ENCODE measurements at places on chromosomes 5 and 9.

DNA sequence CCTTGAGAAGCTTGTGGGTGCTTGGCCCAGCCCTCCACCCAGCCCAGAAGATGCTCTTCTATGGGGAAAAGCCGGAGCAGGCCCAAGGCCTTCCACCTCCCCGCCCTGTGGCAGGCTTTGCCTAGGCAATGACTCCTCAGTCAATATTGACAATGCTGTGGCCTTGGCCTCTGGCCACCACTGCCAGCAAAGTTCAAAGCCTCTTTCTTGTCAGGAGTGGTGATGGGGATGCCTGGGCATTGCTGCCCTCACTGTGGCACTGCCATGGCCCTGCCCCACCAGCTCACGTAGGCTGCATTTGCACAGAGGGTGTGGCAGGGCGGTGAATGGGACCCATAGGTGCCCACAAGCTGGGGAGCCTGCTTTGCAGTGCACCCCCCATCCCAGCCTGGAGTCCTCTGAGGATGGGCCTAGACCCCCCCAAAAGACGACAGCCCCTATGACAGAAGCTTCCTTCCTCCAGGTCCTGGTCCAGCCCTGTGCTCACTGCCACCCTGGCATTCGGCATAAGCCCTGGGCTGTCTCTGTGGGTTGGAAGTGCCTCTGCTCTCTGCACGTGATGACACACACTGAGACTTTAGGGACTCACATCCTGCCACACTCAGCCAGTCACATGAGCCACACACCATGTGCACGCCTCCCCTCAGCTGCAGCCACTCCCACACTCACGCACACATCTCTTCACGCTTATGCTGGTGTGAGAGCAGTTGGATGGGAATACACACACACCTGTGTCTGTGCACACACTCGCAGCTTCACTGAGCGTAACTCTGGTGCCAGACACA, 31.1 kb downstream of the MORN5 start:
- DNase-seq, result no peak

DNA sequence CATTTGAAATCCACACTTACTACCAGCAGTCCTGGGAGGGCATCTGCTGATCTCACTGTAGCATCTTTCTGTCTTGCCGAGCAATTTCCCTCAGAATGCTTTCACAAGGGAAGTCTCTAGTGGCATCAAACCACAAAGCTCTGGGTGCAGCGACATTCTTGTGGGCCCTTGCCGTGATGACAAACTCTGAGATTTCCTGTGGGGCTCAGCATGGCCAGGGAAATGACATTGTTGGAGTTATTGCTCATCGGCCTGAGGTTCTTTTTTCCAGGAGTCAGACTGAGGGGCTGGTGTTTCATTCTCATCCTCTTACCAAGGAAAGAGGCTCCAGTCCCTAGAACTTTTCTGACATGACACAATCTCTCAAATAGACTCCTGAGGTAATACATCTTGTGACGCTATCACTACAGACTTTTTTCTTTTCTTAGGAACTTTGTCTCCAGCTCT, 51.4 kb downstream of the PFDN1 start:
- DNase-seq, result peak; percentile 85

GRCh38 chr9:137139468-137140150, 655 bp downstream of the GRIN1 start:
- DNase-seq, result no peak

DNA sequence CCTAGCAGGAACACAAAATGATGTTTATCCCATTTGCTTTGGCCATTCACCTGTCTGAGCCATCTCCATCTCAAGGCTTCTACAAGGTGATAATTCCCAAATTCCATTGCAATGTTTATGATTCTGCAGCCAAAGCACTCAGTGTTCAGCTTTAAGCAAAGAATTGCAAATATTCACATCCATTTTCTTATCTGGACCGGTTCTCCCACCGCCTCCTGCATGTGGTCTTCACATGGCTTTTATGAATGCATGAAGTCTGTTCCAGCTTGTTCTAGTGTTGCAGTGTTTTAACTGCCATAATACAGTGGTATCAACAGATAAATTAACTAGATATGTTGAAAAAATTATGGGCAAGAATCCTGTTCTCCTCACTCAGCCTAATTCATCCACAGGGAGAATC, 443.0 kb upstream of the KLF4 start:
- DNase-seq, result no peak

DNA sequence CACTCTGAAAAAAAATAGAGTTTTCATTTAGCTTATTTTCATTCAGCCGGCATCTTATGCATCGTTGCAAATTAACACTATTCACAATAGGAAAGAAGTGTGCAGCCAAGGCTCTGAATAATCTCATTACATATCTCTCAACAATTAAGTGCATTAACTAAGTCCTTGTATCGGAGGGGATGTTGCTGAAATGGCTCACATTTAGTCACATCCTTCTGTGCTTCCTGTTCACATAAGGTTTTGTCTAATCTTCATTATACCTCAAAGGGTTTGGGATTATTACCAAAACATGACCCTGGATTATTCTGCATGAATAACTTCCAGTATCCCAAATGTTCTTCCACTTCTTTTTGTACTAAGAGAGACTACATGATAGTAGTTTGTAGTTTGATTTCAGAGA, 278.0 kb upstream of the GRIA1 start:
- no peak for DNase-seq

GRCh38 chr5:132747616-132748440, 602 bp downstream of the CCNI2 start:
- DNase-seq, result no peak

GRCh38 chr5:141623186-141623585, 4.4 kb upstream of the DIAPH1 start:
- no peak for DNase-seq

DNA sequence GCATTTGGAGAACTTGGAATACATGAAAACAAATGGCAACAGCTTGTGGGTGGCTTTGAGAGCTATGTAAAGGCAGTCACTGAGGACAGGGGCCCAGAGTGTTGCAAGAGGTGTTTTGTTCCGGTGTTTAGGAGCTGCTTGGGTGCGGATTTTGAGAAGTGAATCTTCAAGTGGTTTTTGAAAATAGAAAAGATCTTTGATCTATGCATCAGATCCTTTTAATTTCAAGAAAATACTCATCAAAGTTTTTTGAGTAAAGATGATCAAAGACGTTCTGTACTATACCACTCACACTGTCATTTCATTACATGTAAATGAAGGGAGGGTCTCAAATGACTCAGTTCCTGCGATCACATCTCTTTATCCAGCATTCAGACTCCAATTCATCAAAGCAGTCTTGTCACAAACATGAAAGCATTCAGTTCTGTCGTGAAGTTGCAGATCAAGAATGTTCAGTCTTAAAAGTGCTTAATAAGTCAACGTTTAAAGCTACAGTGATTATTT, 112.5 kb downstream of the WDR41 start:
- DNase-seq, result no peak

- DNase-seq, result peak; percentile 28
Measured at GRCh38 chr5:123344816-123345426, 78.3 kb downstream of the CEP120 start.

- no peak for DNase-seq
Measured at GRCh38 chr5:118006219-118006618, 982.1 kb downstream of the DTWD2 start.

DNA sequence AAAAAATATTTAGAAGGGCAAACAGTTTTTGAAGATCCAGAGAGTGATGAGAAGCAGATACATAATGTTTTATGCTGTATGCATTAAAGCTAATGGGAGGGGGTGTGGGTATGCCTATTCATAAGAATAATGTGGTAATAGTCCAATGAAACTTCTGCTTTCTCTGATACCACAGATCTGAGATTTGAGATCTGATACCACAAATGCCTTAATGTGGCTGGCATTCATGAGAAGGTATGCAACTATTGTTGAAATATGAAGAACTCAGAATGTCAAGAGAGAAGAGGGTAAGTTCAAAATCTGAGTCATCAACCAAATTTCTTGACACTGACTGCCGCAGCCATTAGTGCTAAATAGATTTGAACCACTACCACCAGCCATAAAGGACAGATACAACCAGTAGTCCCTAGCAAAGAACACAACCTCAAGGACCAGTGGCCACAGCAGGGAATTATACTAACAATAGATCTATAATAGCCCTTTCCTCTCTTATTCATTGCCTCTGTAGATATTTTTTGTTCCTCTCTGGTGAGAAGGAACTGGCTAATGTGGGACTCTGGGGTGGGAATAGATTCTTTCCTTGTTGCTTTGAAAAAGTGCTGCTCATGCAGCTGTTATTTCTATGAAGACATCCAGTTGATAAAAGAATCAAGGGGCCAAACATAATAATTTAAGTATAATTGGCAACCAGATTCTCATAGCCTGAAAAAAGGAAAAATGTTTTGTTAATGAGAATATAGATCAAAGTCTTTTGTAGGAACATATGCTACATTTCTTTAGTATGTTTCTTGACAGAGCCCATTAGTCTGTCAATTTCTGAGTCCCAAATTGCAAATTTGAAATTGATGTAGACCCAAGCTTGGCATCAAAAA, 256.5 kb upstream of the ZNF608 start:
- DNase-seq, result no peak
